ENCODE measurements at places on chromosomes 4 and X.

DNA sequence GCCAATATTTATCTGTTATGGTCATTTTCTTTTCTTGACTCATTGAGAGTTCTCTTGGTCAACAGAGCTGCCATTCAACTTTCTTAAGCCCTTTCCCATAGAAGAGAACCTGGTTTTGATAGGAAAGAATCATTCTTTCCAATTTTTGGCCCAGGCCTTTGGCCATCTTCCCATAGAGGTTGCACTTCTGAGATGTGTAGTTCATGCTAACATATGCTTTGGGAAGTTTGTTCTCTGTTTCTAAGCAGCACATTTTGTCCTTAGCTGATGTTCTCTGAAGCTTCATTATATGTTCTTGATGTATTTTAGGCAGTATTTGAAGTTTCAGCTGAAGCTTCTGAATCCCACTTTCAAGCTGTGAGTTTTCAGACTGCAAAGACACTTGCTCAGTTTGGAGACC, 161.1 kb downstream of the VEGFC start:
- DNase-seq, result no peak

DNA sequence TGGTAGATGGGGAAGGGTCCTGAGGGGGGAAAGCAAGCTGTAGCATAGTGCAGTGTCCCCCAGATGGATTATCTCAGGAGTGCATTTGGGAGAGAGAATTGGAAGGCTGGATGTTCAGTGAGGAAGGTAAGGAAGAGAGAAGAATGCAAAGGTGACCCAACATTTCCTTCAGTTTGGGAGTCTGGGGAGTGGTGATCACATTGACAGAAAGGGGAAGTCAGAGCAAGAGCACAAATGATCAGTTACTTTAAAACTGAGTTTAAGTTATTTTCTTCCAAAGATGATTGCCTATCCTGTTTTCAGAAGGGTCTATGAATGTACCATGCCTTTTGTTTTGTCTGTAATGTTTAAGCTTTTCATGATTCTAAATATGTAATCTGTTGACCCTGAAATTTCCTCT, 47.6 kb downstream of the ARHGAP10 start:
- no peak for DNase-seq

DNA sequence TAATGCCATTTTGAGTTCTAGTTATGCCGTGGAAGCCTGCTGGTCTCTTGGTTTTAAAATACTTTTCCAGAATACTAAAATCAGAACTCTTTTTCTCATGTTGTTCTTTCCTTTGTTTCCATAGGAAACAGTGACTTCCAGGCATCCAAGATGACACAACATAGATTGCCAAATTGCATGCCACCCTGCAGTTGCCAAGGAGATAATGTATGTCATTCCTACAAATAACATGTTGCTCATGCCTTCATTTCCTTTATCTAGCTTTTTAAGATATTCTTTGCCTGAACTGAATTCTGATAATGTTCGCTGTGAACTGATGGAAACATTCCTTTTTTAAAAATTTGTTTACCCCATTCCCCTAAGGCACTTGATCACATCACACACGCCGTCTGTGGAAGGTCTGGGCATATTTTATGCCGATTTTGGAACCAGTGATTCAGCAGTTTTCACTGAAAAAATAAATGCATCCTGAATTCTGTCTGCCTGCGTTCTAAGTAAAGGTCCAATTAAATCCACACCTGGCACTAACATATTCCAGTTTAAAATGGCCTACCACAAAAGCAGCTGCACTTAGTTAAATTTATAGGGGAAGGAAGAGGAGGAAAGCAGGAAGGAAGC, 38.0 kb upstream of the COX7B2 start:
- DNase-seq, result no peak

GRCh38 chrX:70432936-70433847, 10.1 kb downstream of the GDPD2 start:
- no peak for DNase-seq

GRCh38 chr4:3193531-3194203, 55.3 kb upstream of the MSANTD1 start:
- no peak for DNase-seq

DNA sequence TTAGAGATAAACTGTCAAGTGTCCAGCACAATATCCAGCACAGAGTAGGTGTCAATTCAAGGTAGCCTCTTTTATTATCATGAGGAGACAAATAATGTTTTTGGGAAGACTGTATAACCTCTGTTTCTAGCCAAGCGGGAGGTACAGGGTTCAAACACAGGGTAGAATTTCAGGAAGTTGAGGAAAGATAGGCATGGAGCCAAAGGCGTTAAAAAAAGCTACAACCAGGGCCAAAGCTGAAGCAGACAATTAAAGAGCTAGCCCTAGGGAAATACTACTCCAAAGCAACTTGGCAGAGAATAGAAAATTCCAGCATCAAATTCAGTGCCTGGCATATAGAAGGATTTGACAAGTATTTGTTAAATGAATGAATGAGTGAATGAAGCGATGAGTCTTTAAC, 40.0 kb upstream of the CASK start:
- no peak for DNase-seq

GRCh38 chr4:145870155-145871020, 68.2 kb downstream of the ZNF827 start:
- no peak for DNase-seq

DNA sequence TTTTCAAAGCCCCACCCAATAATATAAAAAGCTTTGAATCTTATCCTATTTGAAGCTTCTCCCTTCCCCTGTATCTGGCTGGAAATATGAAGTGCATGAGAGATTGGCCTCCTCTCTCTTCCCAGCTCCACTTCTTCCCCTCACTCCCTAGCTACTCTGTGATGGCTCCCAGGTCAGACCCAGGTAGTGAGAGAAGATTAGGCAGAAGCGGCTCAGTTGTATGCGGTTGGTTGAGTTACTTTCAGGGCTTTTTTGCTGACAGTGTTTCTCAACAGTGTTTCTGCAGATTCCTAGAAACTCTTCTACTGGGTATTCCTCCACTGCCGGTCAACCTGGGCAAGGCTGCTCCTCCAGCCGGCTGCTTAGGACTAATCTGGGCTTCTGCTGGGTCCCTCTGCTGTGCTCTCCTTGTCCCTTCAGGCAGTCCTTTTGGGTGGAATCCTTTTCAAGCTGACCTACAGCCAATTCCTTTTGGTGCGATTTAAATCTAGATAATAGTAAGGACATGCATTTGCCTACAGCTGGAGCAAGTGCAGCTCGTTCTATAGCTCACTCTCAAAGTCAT, 87.4 kb upstream of the SLC7A11 start:
- no peak for DNase-seq

GRCh38 chrX:129099207-129099606, 424.1 kb downstream of the SMARCA1 start:
- no peak for DNase-seq

GRCh38 chrX:3711331-3711917, 2.0 kb downstream of the PRKX start:
- DNase-seq, result peak; percentile 18

- no peak for DNase-seq
These were observed 64.5 kb downstream of the TEC start for GRCh38 chr4:48205107-48205506.

DNA sequence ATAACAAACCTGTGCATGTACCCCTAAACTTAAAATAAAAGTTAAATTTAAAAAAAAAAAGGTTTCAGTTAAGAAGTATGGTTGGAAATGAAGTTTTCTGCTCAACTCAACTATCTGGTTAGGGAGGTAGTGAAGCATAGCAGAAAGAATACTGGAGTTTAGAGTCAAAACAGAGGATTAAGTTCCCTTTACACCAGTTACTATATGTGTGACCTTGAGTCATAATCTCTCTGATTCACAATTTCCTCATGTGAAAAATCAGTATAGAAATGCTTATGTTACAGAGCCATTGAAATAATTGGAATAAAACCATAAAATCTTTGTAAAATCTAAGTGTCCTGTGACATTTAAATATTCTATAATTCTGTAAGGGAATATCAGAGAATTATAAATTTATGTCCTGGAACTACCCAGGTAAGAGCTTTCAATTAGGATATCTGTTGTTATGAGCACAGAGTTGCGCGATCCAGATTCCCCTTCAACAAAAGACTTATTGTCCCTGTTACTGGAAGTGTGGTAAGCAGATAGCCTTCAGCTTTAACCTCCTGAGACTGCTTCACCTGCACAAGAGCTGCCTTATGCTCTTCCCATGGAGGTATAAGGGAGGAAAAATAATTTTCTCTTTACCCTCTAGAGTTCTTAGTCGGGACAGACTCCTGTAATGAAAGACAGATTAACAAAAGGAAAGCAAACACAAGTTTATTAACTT, 203.8 kb upstream of the NRK start:
- DNase-seq, result no peak

GRCh38 chr4:36281384-36282106, at the start of gene DTHD1:
Gene DTHD1 (plus strand): TSS chr4:36281616. CDS start chr4:36281759, 143 bp downstream.
- DNase-seq, result peak; percentile 27

GRCh38 chr4:2040391-2041238, 18.5 kb upstream of the NAT8L start:
- no peak for DNase-seq

- DNase-seq, result no peak
These were observed 21.4 kb upstream of the SCRG1 start for GRCh38 chr4:173420324-173420752.

DNA sequence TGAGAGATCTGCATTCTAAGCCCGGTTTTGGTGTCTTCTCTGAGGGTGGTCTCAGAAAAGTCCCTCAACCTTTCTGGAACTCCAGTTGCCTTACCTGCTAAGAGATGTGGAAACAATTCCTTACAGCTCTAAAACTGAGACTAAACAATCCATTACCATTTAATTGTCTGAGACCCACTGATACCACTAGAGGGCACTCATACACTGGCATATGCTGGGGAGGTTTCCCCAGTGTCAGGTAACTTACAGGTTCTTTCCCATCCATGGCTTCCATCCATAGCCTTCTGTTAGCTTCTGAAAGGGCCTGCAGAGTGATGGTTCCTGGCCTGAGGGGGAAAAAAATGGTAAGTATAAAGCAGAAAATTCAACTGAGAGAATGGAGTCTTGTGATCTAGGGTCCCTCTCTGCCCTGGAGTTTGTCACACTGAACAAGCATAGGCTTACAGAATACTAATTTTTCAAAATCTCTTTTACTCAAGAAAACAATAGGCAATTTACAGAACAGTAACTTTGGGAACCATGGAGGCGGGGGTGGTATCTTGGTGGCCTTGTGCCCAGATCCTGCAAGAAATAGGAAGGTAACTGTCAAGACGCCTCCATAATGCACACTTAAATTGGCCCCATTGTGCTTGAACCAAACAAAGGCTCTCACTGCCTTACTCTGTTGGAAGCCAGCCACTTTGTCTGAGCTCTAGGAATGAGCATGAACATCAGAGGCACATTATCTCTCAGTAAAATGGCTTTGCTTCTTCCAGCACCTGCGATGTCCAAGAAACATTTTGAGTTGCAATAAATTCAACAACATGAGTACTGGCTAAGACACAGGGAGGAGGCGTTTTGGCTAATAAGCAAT, 236.1 kb downstream of the OPHN1 start:
- DNase-seq, result peak; percentile 16

GRCh38 chr4:88219099-88219498, 60.7 kb upstream of the ABCG2 start:
- DNase-seq, result no peak

GRCh38 chr4:183620421-183620820, 38.6 kb downstream of the RWDD4 start:
- no peak for DNase-seq

DNA sequence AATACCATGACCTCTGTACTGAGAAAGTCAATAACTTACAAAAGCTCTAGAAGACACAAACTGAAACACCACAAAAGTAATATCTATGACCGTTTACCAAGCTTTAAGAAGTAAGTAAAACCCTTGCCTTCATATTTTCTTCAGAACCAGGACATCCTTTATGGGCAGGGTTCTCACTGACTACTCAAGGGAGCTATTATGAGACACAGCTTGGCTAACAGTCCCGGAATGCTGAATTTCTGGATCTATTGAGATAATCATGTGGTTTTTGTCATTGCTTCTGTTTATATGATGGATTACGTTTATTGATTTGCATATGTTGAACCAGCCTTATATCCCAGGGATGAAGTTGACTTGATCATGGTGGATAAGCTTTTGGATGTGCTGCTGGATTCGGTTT, 19.9 kb upstream of the CDS1 start:
- no peak for DNase-seq

DNA sequence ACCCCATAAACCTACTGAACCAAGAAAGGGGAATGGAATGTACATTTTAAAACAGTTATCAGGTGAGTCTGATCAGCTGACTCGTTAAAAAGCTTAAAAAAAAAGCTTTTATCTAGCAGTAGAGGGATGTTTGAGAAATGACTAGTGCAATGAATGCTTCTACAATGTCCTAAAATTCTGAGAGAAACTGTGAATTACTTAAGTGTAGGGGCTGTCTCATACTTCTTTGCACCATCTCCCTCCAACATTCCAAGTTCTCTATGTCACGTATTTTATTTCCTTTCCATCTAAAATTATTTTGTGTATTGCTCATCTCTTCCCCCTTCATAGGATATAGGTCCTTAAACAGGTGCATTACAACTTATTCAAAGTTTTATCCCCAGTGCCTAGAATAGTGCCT, 11.9 kb upstream of the AREG start:
- DNase-seq, result no peak

- no peak for DNase-seq
These were observed 55.1 kb downstream of the SH3RF1 start for GRCh38 chr4:169215656-169216055.

DNA sequence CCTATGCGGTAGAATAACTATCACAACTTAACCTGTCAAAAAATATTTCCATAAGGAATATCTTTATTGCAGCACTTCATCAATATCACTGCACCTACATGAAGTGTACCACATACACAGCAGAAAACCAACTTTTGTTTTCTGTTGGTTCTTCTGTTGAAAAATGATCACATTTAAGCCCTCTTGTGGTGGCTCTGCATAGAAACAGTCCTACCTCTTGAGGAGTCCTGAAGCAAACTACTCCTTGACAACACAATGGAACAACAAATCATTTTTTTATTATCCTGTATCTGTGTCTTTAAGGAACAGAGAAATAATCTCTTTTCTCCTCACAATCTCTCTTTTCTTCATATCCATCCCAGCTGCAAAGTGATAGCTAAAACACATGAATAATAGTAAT, 39.8 kb upstream of the ATOH1 start:
- no peak for DNase-seq

- DNase-seq, result no peak
These were observed 104.4 kb downstream of the PJA1 start for GRCh38 chrX:69060631-69061408.

GRCh38 chr4:156933633-156934258, 37.9 kb downstream of the PDGFC start:
- no peak for DNase-seq

GRCh38 chr4:37978248-37978924, 18.2 kb downstream of the PTTG2 start:
- DNase-seq, result no peak

DNA sequence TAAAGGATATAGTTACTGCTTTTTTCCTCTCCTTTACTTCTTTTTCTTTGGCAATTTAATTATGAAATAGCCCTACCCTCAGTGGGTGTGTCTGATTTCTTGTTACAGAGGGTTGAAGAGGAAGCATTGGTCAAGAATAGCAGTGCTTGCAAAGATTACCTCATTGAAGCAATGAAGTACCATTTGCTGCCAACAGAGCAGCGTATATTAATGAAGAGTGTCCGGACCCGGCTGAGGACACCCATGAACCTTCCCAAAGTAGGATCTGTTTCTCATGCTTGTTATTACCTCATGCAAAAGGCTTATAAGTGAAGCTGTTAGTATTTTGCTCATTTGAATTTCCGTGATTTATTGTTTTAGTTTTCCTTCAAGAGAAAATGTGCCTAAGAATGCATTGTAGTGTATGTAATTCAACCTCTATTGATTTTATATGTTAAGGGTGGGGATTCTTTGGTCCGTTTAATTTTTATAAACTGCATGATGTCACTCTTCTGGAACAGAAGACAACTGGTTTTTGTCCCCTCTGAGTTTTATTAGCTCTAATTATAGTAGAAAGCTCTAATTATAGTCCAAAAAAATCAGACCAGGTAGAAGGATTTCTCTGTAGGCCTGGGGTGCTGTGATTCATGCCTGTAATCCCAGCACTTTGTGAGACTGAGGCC, 27.9 kb upstream of the MSMO1 start:
- DNase-seq, result no peak

Measured in stimulated activated CD4-positive, alpha-beta T cell treated with anti-CD3 and anti-CD28 coated beads, Interleukin-2, amount 100 ng/mL, for 24 hours (primary cell).